ENCODE measurements at places on chromosomes 3 and 15. TPM values are rescaled to one million over a fixed set of nuclear protein-coding genes. Genes with fewer than 3 reads are reported as not detected.

ZNF385D gene
- 2.9 TPM for total RNA-seq

GRCh38 chr15:83694015-83694414 is 40.1 kb downstream of the ADAMTSL3 start:
- peak overlapping the region; percentile 16 for H3K4me3 ChIP-seq
- H3K27me3 ChIP-seq: no peaks in the 10 kb centered on the region
- no peak overlapping the region for H3K27ac ChIP-seq
- peaks cover 5% of the 10 kb centered on the region for H3K4me1 ChIP-seq

- H3K4me3 ChIP-seq: no peak overlapping the region
- H3K27ac ChIP-seq: no peak overlapping the region
- H3K4me1 ChIP-seq: no peaks in the 10 kb centered on the region
- DNase-seq: no peak
- no peaks in the 10 kb centered on the region for H3K27me3 ChIP-seq
These were observed 227.2 kb downstream of the CNTN3 start for GRCh38 chr3:74387111-74387735.

DNA sequence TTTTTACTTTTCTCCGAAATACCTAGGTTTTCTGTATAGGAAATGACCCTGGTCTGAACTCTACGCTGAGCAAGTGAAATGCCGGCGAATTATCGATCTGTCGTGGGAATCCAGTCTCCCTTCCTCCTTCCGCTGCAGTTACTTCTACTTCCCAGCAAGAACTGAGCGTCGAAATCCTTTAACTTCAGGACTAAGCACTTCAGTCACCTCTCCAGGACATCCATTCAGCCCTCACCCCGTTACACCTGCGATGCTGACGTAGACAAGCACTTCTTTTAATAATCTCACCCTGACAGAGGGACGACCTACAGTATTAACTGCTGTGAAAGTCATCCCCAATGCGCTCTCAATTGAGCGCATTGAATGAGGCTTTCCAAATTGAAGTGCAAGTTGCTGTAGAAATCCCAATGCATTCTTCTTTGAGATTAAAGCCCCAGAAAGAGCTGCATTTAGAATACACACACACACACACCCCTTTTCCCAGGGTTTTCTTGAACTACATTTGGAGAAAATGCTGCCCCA is 1.3 kb downstream of the TOP2B start:
- peaks cover 17% of the 10 kb centered on the region for H3K4me1 ChIP-seq
- no peak for DNase-seq
- peak overlapping the region; percentile 78 for H3K4me3 ChIP-seq
- H3K27me3 ChIP-seq: no peaks in the 10 kb centered on the region

DNA sequence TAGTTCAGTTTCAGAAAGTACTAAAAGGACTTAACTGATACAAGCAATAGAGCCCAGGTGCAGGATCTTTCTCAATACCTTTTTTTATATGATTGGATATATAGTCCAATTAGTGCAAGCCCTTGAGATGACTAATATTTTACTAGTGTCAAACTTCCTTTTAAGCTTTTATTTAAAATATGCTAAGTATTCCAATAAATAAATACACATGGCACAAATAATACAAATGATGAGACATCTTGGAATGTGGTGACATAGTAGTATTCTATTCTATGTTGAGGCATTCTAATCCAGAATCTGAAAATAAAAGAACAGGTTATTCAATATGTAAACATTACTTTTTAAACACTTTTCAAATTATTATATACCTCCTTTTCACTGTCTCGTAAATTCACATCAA is 670.0 kb downstream of the SI start:
- H3K27me3 ChIP-seq: no peaks in the 10 kb centered on the region
- no peak for DNase-seq
- no peaks in the 10 kb centered on the region for H3K36me3 ChIP-seq
- H3K4me1 ChIP-seq: no peaks in the 10 kb centered on the region
- H3K4me3 ChIP-seq: no peak overlapping the region

DNA sequence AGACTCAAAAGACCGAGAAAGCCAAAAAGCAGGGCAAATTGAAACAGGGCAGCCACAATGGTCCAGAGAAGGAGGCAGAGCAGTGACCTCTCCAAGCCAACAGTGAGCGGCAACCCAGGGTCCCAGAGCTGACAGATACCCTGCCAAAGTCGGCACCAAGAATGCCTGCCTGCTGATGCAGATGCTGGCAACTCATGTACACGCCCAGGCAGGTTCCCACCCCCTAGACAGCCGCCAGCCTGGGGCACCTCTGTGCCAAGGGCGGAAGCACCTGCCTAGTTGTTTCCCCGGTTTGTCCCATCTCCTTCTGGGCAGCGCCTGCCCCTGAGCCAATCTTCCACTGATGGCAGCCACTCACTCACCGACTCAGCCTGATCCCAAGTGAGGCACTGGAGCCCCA is 22.1 kb downstream of the KLHL25 start:
- peak overlapping the region; percentile 38 for H3K27ac ChIP-seq
- peaks cover 3% of the 10 kb centered on the region for H3K36me3 ChIP-seq
- no peaks in the 10 kb centered on the region for H3K27me3 ChIP-seq
- no peak overlapping the region for H3K4me3 ChIP-seq
- peaks cover 21% of the 10 kb centered on the region for H3K4me1 ChIP-seq

DNA sequence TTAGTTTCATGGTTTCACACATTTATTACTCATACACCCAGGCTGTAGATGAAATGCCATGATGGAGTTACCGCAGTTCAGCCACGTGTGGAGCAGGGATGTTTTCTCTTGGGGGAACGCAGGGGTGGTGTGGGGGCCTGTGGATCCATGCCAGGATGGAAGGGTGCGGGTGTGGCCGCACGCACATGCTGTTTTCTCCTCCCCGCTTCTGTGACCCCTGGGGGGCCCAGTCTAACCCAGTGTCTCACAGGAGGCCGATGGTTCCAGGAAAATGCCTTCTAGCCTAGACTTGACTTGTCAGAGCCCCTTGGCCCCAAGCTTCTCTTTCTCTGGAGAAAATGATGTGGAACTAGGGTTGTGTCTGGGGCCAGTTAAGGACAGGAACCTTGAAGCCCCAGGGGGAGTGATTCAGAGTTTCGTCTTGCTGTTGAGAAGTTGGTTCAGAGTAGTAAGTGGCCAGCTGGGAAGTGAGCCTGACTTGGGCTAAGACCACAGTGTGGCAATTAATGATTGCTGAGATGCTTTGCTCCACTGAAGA is 240.4 kb upstream of the BHLHE40 start:
- no peak for DNase-seq
- H3K4me1 ChIP-seq: peaks cover 38% of the 10 kb centered on the region
- H3K4me3 ChIP-seq: no peak overlapping the region
- no peaks in the 10 kb centered on the region for H3K36me3 ChIP-seq
- peak overlapping the region; percentile 70 for H3K27ac ChIP-seq
- no peaks in the 10 kb centered on the region for H3K27me3 ChIP-seq

GRCh38 chr3:171049861-171050444 is 23.4 kb upstream of the SLC2A2 start:
- no peaks in the 10 kb centered on the region for H3K27me3 ChIP-seq
- H3K27ac ChIP-seq: no peak overlapping the region
- H3K36me3 ChIP-seq: no peaks in the 10 kb centered on the region

GRCh38 chr15:50390554-50391264 is 33.5 kb upstream of the USP8 start:
- no peaks in the 10 kb centered on the region for H3K36me3 ChIP-seq
- no peak for DNase-seq
- no peaks in the 10 kb centered on the region for H3K4me1 ChIP-seq

- H3K27ac ChIP-seq: peak overlapping the region; percentile 63
- H3K27me3 ChIP-seq: no peaks in the 10 kb centered on the region
- no peak overlapping the region for H3K4me3 ChIP-seq
- DNase-seq: no peak
- peaks cover 22% of the 10 kb centered on the region for H3K4me1 ChIP-seq
These were observed 9.8 kb upstream of the SUCNR1 start for GRCh38 chr3:151863611-151864010.

Data from osteoblast (primary cell).